ENCODE measurements at places on chromosomes 7 and 10.

DNA sequence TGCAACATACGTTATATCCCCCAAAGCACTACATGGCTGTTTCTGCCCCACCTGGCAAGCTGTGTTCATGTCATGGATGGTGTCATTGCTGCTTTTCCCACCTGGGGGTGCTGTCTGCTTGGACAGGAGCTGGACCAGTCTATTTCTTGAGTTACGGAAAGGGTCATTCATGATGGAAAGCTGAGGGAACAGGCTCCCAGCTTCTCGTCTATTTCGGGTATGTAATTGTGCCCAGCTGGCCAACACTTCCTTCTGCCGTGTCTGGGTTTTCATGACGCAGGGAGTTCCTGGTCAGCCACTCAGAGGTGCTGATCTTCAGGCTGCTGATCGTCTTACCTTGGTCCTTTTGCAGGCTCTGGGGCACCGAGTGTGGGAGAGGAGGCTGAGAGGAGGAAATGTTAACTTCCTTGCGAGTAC lies 8.6 kb downstream of the BTBD16 start:
- DNase-seq = peak; percentile 19

- no peak for DNase-seq
Measured at GRCh38 chr7:30838008-30838407, 66.8 kb downstream of the MINDY4 start.

DNA sequence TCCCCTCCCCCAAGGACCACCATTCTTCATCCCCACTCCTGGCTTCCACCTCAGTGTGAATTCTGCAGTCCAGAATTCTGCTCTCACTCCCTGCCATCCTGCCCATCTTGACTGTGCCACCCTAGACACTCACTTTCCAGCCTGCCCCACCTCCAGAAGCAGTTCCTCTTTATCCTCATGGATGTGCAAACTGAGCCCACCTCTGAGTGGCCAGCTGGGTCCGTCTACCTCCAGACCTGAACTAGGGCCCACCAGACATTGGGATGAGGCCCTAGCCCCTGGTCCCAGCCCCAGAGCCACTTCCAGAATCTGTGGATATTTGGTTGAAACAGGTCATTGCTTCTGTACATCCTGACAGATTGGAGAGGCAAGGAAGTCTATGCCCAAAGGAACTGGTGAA lies 58.5 kb downstream of the GRID1 start:
- no peak for DNase-seq

DNA sequence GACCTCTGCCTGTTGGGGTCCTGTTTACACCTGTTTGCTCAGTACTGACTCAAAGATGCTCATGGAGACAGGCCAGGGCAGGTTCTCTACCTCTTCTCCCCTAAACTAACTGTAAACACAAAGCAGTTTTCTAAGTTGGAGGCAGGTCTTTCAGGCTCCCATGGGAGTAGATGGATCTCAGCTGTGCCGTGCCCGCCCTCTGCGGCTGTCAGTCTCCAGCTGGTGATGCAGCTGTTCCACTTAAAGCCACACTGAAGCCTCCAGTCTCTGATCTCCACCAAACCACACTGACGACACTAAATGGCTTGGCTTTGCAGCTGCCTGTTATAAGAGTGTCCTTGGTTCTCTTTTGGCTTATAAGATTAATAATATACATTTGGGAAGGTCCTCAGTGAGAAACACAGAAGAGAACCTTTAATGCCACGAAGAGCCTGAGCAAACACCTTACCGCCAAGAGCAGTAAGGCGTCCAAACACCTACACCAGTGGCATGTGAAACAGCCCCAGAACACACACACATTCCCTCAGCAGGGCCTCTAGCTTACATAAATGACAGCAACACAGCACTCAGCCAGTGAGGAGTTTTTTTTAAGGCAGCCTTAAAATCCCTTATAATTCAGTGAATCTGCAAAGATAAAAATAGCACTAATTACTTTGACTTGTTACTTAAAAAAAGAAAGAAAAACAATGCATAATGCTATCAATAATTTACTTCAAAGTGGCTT lies 60.4 kb upstream of the KCNIP2 start:
- DNase-seq = no peak

GRCh38 chr7:80253653-80254052 lies 119.0 kb downstream of the GNAI1 start:
- DNase-seq = no peak

- no peak for DNase-seq
Measured at GRCh38 chr7:111756687-111757178, 194.4 kb upstream of the IMMP2L start.

DNA sequence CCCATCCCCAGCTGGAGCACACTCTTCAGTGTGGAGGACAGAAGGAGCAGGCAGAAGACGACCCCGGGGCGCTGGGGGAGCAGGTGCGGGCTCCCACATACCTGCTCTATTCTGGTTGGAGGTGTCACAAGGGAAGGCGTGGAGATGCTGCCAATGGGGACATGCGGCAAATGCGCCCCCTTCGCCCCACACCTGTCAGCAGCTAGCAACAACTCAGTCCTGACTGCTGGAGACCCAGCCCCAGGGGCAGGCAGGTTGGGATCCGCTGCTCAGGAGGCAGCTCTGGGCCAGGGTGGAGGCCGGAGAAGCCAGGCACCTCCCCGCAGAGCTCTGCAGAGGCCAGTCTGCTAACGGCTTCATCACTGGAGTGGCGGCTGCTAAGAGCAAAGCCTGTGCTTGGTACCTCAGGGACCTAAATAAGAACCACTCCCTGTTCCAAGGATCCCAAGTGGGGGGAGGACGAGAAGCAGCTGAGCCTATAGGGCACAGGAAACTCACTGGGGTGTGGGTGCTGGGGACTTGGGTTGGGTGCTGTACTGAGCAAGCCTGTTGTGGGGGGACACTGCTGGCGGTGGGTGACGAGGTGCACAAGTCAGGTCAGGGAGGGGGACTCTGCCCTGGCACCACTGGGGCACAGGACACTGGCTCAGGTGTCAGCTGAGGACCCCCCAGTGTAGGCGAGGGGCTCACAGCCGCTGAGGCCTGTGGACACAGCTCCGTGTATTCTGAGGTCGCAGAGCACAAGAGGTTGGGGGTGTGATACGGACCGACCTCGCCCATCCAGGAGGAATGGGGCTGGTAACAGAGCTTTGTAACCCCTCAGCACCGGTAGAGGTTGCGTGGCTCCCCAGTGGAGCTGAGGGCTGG lies 19.2 kb upstream of the GPR146 start:
- DNase-seq = no peak

GRCh38 chr7:26841003-26841739 lies 23.2 kb downstream of the SKAP2 start:
- no peak for DNase-seq

- no peak for DNase-seq
Measured at GRCh38 chr10:69303632-69304051, 25.3 kb downstream of the HK1 start.

DNA sequence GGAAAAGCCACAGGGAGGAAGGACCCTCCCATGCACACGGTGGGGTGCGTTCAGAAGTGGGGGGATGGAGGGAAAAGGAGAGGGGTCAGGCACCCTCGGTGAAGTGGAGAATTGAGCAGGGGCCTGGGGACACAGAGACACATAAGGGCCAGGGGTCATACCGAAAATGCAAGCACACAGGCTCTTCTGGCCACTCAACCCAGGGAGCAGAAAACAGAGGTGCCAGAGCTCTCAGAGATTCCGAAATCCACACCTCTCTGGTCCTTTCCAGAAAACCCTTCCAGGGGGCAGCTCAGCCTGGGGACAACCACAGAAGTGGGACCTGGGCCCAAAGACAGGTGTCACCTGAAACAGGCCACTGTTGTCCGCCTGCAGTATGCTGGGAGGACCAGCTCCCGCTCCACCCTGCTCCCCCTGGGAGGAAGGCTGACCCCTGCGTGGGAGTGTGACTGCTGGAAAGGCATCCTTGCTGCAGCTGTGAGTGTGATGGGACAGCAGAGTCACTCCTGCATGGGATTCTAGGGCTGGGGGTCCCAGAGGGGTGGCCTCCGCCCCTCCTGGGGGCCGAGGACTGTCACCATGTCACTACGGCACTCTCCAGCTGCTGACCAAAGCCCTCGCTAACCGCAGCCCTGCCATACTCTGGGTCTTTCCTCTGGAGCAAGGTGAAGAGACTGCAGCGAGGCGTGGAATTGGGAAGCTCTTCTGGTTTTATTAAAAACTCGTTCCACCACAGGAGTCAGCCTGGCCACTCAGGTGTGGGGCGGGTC lies 63.1 kb downstream of the TMEM209 start:
- DNase-seq = no peak

DNA sequence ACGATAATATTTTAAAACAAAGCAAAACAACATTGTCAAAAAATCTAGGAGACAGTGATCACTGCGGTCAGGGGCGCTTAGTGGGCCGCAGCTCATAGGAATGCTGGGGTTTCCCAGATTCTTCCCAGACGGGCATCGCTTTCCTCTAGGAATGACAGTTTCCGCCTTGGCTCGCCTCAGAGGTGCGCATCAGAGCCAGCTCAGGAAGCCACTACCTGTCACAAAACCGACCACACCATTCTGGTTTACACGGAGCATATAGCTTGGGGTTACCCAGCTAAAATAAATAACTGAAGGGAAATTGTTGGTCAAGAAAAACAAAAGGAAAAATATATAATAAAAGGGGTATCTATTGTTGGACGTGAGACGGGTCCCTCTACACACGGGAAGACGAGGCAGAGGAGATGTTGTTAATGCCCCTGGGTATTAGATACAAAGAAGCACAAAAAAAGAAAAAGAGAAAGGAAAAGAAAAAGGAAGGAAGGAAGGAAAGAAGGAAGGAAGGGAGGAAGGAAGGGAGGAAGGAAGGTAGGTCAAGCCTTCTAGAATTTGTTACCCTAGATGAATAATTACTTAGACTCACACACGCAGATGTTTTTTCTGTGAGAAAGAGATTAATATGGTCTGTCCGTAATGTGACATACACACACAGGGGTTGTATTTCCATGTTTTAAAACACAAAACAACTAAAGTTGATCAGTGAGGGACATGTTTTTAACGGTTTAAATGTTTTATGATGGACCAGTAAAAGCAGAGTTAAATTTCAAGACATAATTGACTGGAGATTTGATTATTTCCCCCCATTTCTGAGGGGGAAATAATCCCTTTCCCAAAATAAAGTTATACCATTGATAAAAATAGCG lies 292.4 kb upstream of the NFE2L3 start:
- DNase-seq = no peak

DNA sequence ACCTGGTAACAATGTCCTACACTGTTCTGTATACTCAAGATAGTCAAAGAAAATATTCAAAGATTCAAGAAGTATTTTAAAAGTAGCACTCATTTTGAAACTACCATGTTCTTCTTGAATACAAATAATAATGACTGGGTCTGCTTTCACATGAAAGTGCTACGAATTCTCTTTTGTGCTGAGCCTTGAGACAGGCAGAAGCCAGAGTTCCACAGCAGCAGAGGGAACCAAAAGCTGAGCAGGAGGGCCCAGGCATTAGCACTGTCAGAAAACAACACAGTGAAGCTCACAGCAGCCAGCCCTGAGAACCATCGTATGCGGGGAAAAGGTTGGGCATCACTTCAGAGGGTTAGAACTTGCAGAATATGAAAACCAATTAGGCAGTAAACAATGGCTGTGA lies 38.9 kb downstream of the ANKMY2 start:
- no peak for DNase-seq

DNA sequence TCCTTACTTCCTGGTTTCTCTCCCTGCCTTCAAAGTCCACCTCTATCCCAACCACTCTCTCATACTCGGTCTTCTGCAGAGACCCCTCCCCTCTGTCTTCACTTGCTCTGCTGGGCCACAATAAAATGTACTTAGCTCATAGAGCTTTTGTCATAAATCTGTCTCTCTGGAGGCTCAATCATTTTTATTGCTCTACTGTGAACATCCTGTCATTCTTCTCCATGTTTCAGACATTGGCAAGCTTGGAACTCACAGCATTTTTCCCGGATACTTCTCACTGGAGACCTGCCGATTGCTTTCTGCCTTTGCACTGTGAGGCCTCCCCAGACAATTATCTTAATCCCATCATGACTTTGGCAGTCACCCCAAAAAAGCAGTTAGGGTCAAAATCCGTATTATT lies 192.3 kb upstream of the ZMIZ1 start:
- no peak for DNase-seq

- DNase-seq = no peak
Measured at GRCh38 chr7:117807676-117808075, 65.6 kb downstream of the CTTNBP2 start.

- DNase-seq = no peak
Measured at GRCh38 chr10:95268438-95268837, 22.4 kb downstream of the PDLIM1 start.

GRCh38 chr7:87147500-87147899 lies 4.8 kb upstream of the DMTF1 start:
- no peak for DNase-seq

GRCh38 chr10:7317786-7318446 lies 92.9 kb downstream of the SFMBT2 start:
- DNase-seq = no peak

DNA sequence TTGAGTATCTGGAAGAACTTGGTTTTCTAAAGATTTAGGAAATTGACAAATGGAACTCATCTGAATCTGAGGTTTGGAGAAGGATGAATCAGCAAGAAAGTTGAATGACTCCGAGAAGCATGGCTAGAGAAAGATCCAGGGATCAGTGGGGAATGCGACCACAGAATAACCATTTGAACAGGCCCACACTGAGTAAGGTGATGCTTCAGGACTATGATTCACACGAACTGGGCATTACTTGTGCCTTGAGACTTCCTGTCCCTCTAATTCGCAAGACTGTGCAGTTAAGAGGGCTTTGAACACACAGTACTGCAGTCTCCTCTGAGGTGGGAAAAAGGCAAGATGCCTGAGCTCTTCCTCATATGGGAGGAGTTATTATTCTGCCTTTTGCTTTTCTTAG lies 395.5 kb upstream of the POM121L12 start:
- no peak for DNase-seq

DNA sequence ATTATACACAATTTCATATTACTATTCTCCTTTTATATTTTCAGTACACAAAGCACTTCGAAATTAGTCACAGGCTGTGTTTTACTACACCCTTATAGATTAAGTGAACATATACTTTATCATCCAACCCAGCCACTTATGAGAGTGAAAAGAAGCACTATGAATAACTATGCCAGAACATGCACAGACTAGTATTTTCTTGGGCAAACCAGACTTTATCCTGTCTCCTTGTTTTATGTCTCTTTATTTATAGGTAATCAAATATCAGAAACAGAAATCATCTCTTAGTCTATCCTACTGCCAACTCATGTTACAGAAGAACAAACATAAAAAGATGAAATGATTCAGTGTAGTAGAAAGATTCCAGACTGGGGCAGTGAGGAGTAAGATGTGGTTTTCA lies 171.8 kb downstream of the GRM3 start:
- no peak for DNase-seq

DNA sequence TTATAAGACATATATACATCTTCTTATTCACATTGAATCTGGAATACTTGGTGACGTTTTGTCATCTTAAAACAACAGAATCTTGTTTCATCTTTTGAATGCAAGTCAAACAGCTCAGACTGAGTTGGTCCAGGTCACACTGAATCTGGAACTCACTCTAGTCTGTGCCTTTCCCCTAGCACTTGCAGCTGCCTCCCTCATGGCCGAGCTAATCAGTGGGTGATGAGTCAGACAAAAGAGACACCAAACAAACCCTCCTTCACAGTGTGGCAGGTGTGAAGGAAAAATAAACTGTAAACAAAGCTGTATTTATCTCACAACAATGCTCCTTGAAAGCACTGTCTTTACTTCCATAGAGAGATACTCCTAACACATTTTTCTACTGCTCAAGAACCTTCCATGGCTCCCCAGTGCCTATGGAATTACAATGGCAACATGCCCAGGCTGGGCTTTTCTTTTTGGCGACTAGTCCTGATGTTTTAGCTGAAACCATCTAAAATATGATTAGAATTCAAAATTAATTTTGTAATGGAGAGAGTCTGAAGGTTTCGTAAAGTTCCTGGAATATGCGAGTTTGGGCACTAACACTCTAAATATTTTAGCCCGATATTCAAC lies 140.0 kb downstream of the ZNF365 start:
- no peak for DNase-seq

GRCh38 chr7:40733578-40733977 lies 598.8 kb downstream of the SUGCT start:
- no peak for DNase-seq
